ENCODE measurements at places on chromosomes 11 and 22. TPM values are rescaled to one million over a fixed set of nuclear protein-coding genes. Genes with fewer than 3 reads are reported as not detected.

The RHBDD3 gene
- total RNA-seq, result 30.8 TPM

- DNase-seq, result no peak
Measured at GRCh38 chr11:43358279-43358800, 380 bp upstream of the TTC17 start.

GRCh38 chr11:15765530-15765929 lies 590.8 kb downstream of the SOX6 start:
- DNase-seq, result no peak

- no peak for DNase-seq
Measured at GRCh38 chr11:2717561-2718325, 17.9 kb upstream of the KCNQ1OT1 start.

- DNase-seq, result peak; percentile 60
Measured at GRCh38 chr11:64246871-64247728, at the start of gene PPP1R14B. TSS of gene PPP1R14B (minus strand) at chr11:64246943. CDS start at chr11:64246673, 270 bp downstream.

- no peak for DNase-seq
Measured at GRCh38 chr22:47174671-47175112, 412.2 kb downstream of the TBC1D22A start.

DNA sequence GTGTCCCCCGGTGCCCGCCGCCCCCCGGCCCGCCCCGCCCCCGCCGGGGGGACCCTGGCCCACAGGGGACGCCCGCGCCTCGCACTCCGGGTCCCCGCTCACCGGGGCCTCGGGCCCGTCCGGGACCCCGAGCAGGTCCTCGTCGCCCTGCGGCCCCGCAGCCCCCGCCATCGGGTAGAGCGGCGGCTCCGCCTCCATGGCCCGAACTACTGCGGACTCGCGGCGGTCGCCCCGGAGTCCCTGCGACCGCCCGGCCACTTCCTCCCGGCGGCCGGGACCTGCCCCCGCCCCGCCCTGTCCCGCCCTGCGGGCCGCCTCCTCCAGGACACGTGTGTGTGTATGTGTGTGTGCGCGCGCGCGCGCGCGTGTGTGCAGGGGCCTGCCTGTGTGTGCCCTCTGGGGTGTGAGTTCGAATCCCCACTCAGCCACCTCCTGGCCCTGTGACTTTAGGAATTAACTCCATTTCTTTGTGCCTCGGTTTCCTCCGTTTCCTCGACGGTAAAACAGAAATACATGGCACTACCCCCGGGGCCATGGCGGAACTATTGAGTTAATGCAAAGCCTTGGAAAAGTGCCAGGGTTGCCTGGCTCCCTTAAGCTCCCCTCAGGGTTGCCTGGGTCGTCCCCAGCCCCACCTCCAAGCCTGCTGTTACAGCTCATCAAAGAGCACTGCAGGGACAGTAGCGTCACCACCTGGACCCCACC lies at the start of gene UNC93B1:
Gene UNC93B1 (minus strand): TSS at position 252 of the 705 bp plus-strand sequence. CDS start 54 bp downstream, at position 198.
- peak; percentile 55 for DNase-seq

The DCHS1 gene
- 12.6 TPM for total RNA-seq

The RFPL1 gene
- not detected for total RNA-seq

The KCNJ11 gene
- total RNA-seq, result 0.37 TPM

The PHLDA2 gene
- 7.1 TPM for total RNA-seq

GRCh38 chr11:1936072-1936780 lies 10.9 kb upstream of the MRPL23 start:
- DNase-seq, result no peak

- no peak for DNase-seq
Measured at GRCh38 chr11:72673284-72673942, 809 bp downstream of the PDE2A start.

DNA sequence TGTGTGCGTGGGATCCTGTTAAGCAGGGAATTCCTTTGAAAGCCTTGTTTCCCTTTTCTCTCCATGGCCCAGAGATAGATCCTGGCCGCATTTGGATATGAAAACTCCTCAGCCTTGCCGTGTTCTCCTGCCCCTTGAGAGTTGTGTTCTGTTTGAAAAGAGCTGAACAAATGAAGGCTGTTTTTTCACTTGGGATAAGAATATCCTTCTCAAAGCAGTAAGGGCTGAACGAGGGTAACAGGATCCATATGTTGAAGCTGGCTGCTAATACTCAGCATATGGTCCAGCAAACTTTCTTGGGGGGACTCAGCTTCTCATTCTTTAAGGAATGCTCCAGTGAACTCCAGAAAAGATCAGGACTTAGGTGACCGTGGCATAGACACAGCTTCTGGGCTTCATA lies 114.5 kb upstream of the TTC12 start:
- DNase-seq, result no peak

The IFITM10 gene
- 0.79 TPM for total RNA-seq

The MMP3 gene
- not detected for total RNA-seq
